Suppressor macrophage treated with lipopolysaccharide for 1 hour (primary cell): ENCODE measurements at places on chromosomes 4 and X.

DNA sequence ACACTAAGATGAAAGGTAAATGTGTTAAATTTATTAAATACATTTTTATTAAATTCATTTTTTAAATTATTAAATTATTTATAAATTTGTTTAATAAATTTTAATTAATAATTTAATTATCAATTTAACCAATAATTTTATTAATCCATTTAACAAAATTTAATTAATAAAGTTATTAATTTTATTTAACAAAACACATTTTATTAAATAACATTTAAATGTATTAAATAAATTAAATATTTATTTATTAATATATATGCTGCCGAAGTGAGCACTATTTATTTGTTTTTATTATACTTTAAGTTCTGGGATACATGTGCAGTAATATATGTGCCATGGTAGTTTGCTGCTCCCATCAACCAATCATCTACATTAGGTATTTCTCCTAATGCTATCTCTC lies 719.5 kb downstream of the TRIML1 start:
- no peak for DNase-seq

DNA sequence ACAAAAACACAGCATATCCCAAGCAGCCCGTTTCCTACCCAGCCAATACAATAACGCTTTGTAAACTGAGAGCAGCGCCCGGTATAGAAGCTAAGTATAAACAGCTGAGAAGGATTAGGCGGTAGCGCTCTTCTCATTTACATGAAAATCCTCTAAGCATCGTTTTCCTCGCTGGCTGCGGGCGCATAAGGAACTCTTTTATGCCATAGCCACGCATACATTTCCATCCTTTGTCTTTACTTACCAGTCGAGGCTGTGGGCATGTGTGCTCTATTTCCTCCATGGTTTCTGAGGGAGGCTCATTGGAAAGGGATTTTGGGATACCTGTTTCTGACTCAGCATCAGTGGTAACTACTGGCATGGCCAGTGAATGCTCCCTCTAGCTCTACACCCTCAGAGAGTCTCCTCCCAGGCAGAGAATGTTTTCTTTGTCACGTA lies 383 bp downstream of the PCYT1B start:
- no peak for DNase-seq

DNA sequence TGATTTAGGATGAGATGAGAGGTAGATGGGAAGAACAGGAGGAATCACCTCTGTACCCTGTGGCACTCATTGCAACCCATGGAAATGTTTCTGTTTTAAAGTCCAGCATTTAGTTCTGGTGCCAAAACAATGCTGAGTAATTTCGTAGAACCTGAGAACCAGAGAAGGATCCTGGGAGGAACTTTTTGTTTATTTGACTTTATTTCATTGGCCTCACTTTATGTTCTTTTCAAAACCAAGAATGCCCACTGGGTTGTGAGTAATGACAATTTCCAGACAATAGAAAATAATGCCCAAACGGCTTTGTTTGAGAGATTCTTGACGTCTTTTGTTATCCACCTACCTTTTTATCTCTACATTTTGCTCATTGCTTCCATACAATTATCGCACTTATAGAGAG lies 111.3 kb downstream of the SHROOM3 start:
- DNase-seq, result no peak

DNA sequence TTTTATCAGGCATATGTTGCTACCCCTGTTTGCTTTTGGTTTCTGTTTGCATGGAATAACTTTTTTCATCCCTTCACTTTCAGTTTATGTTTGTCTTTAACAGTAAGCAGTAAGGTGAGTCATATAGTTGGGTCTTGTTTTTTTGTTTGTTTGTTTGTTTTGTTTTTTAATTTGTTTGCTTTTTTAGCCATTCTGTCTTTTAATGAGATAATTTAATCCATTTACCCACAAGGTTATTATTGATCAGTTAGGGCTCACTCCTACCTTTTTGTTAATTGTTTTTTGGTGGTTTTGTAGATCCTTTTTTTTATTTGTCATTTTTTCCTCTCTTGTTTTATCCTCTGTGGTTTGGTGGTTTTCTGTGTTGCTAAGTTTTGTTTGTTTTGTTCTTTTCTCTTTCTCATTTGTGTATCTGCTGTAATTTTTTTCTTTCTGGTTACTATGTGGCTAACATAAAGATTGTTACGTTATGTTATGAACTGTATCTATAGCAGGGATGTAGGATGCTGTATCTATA lies 379.5 kb upstream of the MAD2L1 start:
- no peak for DNase-seq

DNA sequence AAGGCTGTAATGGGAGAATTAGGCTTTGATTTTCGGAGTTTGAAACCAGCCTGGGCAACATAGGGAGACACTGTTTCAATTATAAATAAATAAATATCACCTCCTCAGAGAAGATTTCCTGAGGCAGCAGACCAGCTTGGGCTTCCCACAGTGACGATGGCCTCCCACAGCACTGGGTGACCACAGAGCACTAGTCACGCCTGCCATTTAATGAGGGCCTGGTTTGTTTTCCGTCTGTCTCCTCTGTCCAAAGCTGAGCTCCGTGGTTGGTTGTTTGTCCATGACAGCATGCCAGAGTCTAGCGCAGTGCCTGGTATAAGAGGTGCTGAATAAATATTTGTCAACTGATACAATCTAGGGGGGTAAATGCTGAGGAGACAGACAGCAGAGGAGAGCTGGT lies 10.4 kb upstream of the PDGFRA start:
- no peak for DNase-seq

DNA sequence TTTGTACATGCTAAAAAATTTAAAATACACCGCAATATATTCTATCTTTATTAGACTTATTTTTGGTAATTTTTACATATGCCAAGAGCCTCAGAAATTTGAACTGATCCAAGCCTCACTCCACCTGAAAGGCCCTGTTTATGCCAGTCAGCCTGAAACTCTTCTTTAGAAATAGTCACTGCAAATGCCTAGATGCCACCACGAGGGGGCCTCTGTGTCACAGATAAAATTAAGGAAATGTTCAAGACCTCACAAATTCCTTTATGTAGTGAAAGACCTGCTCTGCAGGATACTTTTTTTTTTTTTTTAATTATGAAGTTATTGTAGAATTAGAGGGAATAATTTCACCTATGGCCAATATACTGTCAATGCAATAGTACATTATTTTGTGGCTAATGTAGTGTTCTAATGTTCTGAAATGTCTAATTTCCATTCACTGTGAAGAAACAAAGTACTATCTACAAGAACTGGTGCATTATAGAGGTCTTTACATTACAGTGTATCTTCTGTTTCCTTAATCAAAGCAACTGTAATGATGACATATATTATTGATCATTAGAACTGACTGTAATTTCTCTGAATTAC lies 69.8 kb downstream of the DTHD1 start:
- peak; percentile 86 for DNase-seq

GRCh38 chr4:154435895-154436294 lies 55.7 kb downstream of the DCHS2 start:
- DNase-seq, result no peak

DNA sequence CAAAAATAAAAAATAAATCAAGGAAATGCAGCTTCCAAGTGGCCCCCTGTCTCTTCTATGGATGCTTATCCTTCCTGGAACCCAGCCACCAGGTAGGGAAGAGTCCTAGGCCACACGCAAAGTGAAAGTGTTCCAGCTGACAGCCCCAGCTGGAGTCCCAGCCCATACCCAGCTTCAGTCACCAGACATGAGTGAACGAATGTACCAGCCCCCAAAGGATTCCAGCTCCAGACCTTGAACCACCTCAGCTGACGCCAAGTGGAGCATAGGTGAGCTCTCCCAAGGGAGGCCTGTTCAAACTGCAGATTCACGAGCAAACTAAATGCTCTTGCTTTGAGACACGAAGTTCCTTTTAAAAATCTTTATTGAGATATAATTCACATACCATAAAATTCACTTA lies 62.0 kb downstream of the BCOR start:
- DNase-seq, result no peak

DNA sequence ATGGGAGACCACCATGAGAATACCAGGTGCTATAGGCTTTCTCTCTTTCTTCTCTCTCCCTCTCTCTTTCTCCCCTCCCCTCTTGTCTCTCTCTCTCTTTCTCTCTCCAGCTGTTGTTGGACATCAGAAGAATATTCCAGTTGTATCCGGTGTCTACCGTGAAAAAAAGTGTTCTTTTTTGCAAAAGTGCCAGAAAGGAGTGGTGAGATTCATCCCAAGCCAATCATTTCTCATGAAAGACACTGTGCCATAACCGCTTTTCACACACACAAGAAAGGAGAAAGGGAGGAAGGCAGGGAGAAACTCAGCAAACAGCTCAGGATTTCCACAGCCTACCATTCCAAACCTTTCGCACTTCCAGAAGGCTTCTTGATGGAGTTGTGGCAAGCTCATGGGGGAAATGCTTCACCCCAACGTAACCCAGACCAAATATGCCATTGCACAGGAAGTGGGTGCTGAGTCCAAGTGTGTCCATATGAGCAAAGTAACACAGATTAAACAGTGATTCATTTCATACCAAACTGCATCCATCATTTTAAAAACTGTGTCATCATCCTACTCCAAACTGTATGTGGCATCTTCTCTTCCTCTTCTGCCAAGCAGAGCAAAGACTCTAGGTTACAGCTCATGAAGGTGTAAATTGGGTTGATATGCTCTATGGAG lies 224.0 kb downstream of the APBB2 start:
- DNase-seq, result peak; percentile 65

GRCh38 chrX:130245441-130245840 lies 23.3 kb downstream of the ZNF280C start:
- no peak for DNase-seq

DNA sequence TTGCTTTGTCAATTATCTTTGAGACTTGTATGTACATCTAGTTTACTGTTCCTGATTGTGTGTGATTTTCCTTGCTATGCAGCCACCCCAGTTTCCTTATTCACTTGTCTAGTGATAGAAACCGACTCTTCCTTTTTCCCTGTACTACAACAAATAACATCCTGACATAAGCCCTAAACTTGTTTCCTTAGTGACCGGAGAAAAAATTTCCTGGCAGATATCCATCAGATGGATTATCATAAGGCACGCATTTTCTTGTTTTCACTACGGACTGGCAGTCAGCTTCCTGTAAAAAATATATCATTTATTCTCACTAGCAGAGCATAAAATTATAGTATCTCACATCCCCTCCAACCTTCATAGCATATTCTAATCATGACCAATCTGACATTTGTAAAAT lies 410.7 kb downstream of the CENPC start:
- no peak for DNase-seq

GRCh38 chr4:94852616-94853015 lies 94.9 kb downstream of the BMPR1B start:
- no peak for DNase-seq

DNA sequence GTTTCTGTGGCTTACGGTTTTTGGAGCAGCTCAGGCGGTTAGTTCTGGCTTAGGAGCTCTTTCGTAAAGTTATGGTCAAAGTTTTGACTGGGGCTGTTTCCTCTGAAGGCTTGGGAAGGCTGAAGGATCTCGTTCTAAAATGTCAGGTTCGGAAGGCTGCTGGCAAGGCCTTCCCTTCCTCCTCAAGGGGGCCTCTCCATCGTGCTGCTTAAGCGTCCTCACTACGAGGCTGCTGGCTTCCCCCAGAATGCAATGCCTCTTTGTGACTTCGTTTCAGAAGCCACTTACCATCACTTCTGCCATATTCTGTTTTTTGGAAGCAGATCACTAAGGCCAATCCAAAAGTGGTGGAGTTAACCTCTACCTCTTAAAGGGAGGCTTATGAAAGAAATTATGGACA lies 1196.4 kb upstream of the TENM3 start:
- no peak for DNase-seq

GRCh38 chr4:48954314-48954713 lies 31.8 kb upstream of the CWH43 start:
- no peak for DNase-seq
